ENCODE measurements at places on chromosomes 2 and 18. TPM values are rescaled to one million over a fixed set of nuclear protein-coding genes. Genes with fewer than 3 reads are reported as not detected.

GRCh38 chr2:101267671-101268656, 15.3 kb downstream of the CNOT11 start:
- no peak for DNase-seq

CHST9 gene
- total RNA-seq, result 8.3 TPM

DNA sequence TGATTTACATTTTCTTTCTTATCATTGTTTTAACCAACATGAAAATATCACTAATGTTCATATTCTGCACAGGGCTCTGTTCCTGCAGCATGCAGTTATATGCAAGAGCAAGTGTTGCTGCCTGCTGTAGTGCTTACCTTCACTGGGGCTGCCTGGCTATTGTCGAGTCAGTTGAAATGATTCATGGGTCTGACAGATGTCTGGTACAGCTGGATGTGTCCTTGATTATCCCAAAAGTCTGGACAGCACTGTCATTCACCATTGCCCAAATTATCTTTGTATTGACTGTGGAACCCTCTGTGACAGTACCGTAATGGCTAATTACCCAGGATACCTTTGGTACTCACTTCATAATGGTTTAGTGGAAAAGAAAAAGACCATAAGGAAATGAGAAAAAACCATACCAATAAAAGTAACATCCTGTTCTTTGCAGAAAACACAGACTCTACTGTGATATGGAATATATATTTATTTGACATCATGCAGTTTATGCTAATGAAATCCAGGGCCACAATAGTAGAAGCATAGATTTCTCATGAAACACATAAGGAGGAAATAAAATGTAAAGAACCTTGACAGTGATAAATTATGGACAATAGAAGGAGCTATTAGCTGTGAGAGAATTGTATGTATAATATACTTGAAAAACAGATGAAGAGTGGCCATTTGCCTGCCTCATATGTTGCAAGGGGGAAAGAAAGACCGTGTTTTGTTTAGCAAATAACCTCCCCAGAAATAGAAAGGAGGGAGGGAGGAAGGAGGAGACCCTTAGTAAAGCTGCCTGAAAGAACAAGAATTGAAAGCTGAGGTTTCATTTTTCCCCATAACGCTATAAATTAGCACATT, 249.8 kb upstream of the ATP5MC3 start:
- no peak for DNase-seq

- no peak for DNase-seq
These were observed 1752.4 kb upstream of the CELF4 start for GRCh38 chr18:39318008-39318407.

- DNase-seq, result no peak
These were observed 40.3 kb downstream of the LHCGR start for GRCh38 chr2:48715042-48715899.

- no peak for DNase-seq
These were observed 98.4 kb upstream of the NEUROD1 start for GRCh38 chr2:181778621-181779201.

ACMSD gene
- total RNA-seq, result not detected

SP140 gene
- 0.32 TPM for total RNA-seq

- no peak for DNase-seq
These were observed 36.0 kb upstream of the GALNT5 start for GRCh38 chr2:157221394-157221988.

CYP26B1 gene
- total RNA-seq, result 5.4 TPM

- no peak for DNase-seq
These were observed 26.8 kb downstream of the MPHOSPH10 start for GRCh38 chr2:71157124-71157793.

DNA sequence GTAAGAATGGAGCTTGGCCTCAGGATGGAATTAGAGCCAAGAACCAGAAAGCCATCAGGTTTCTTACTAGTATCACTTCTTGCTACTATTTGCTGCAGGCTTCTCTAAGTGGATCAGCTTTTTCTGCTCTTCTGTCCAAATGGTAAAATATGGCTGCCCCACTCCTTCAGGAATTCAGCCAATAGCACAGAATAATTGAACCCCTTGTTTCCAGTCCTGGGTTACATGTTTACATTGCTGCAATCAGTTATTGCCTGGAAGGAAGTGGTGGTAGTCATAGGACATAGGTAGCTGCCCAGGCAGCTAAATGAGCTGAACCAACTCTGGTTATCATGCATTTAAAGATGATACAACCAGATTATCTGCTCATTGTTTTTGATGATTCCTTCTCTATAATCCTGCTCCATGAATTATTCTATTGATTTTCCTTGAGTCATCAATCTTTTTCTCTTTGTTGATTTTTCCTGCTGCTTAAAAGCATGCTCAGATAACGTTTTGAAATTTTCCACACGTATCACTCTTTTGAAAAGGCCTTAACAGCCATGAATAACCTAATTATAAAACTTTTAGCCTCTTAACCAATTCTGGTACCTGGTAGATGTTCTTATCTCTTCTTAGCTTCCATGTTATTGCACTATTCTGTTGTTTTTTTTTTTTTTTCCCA, 12.6 kb downstream of the AGPS start:
- no peak for DNase-seq

- peak; percentile 91 for DNase-seq
These were observed 2.4 kb downstream of the CTIF start for GRCh38 chr18:48541026-48541746.

GRCh38 chr2:127007652-127008051, 99.3 kb downstream of the BIN1 start:
- DNase-seq, result no peak

- no peak for DNase-seq
These were observed 213.9 kb downstream of the ANAPC1 start for GRCh38 chr2:111669928-111670695.

GRCh38 chr2:166393008-166393407, 17.3 kb upstream of the SCN9A start:
- no peak for DNase-seq

GRCh38 chr2:26414311-26414710, 12.6 kb downstream of the DRC1 start:
- DNase-seq, result no peak

FAM124B gene
- total RNA-seq, result 1.9 TPM

LGALSL gene
- 6.6 TPM for total RNA-seq

DNA sequence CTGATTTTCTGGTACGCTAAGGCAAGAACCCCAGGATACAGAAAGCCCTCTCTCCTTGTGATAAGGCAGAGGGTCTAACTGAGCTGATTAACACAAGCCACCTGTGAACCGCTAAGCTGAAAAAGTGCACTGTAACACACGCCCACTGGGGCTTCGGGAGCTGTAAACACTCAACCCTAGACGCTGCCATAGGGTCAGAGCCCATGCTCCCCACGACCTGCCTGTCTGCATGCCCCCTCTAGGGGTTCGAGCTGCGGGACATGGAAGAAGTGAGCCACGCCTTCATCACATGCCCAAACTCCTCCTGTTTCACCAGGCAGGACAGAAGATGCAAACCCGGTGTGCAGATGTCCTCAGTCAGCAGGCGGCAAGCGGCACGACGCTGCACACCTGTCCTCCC, 173.9 kb upstream of the RAB12 start:
- no peak for DNase-seq

SCYGR5 gene
- total RNA-seq, result not detected

DNA sequence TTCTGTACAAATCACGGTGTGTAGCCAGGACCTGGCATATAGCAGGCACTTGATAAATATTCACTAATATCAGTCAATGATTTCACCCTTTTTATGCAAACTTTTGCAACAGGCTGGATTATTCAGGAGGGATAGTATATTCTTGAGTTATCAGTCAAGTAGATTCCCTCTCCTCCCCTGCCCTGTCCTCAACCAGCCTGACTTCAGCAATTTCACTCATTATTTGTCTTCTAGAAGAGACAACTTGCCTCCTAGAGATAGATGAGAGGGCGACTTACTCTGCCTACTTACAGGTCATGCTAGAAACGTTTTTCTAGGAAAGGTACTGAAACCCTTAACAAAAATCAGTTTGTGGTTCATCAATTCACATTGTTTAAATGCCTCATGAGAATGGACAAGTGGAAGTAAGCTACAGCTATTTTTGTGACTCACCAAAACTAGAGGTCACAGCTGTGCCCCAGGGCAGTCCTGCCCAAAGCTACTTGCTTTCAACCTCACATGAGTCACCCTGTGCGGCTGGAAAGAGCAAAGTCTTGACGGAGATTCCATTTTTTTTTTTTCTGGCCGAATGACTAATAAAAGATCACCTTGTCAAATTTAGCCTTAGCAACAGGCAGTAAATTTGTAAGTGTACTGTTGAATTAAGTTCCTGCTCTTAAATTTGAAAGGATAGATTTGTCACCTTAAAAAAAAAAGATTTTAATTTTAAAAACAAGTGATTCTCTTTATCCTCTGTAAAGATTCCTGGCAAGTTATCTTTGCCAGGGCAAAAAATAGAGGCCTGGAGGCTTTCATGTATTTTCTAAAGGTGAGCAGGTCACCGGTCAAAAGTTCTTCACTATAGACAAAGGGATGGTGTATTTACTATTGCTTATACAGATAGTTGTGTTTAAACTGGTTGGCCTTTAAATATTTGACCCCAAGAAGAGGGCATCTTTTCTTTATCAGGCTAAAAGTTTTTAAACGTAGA, 109.0 kb upstream of the SLC35G4 start:
- no peak for DNase-seq

IMPA2 gene
- 82.8 TPM for total RNA-seq

IGFBP5 gene
- total RNA-seq, result 156 TPM

DNA sequence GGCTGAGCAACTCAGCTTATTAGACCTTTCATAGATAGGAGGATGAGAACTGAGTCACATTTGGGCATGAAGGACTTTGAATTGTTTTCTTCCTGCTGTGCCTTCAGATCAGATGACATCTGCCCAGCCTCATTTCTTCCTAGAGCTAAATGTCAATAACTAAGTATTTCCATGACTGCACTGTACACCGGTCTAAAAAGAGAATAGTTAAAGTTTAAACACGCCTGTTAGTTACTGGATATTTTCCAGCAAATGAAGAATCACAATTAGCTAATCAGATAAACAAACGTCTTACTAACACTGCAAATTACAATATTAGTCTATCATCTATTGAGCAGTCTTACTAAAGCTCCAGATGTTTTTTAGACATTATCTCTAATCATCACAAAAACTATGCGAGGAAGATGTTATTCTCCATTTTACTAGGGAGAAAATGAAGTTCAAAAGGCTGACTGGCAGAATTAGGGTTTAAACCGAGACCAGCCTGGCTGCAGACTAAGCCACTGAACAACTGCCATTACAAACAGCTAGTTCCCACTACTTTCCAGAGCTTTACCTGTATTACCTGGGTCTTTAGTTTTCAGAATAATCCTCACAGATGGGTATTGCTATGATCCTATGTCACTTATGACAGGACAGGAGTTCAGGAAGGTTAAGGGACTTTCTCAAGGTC, 69.4 kb upstream of the ZNF397 start:
- no peak for DNase-seq

DNA sequence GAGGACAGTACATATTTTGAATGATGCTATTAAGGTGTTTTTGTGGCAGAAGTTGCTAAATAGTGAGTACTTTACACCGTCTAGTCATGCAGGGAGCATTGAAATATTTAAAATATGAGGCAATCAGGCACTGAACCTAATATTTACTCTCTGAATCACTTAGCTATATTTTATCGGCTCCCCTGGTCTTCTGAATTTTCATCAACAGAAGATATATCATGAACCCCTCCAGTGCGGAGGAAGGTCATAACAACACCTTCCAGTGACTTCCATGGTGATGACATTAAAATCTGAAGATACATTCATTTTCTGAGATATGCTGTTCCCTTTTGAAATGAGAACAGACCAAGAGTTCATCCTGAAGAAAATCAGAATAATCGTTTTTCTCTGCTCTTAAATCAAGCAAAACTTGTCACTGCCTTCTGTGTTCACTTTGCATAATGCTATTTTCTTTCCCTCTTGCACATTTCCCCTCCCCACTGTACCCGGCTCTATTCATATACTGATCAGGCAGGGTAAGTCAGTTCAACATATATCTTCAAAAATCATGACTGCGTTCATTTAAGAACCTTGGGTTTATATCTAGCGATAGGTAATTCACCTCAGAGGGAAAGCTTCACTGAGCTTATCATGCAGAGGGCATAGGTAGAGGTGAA, 729.9 kb upstream of the GYPC start:
- DNase-seq, result no peak

SERPINB10 gene
- total RNA-seq, result not detected

Data from Right ventricle myocardium inferior (tissue), 1 donor.